ENCODE measurements at places on chromosomes 13 and 19.

DNA sequence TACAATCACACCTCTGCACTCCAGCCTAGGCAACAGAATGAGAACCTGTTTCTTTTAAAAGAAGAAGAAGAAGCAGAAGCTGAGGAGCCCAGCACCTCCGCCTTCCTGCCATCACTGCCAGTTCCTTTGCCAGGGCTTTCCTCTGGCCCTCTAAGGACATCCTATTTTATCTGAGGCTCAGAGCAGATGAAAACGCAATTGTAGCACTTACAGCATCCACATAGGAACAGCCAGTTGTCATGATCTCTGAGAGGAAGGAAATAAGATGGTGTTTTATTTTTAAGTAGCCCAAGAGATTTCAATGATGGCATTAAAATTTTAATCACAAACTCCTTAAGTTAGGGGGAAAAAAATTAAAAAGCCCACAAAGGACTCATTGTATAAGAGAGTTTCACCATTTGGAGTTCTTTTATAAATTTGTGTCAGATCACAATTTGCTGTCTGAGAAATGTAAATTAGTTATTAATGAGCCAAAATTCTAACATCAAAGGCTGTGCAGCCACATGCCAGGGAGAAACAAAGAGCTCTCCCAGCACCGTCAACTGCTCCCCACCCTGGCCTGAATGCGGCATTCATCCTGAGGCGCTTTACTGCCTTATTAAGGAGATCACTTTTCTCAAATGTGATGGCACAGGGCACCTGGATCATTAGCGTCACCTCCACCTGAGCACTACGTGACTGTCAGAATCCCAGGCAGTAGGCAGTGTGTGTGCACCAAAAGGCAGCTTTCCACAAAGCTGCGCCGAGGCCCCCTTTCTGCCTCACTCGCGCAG lies 393.0 kb downstream of the FOXO1 start:
- H3K27me3 ChIP-seq: no peaks in the 10 kb centered on the region
- DNase-seq: no peak
- no peak overlapping the region for H3K4me3 ChIP-seq
- H3K4me1 ChIP-seq: peaks cover 32% of the 10 kb centered on the region

- H3K4me1 ChIP-seq: no peaks in the 10 kb centered on the region
- H3K36me3 ChIP-seq: no peaks in the 10 kb centered on the region
- no peak for DNase-seq
- H3K27ac ChIP-seq: no peak overlapping the region
Observed at GRCh38 chr13:51111997-51112396, 923 bp upstream of the C13orf42 start.

DNA sequence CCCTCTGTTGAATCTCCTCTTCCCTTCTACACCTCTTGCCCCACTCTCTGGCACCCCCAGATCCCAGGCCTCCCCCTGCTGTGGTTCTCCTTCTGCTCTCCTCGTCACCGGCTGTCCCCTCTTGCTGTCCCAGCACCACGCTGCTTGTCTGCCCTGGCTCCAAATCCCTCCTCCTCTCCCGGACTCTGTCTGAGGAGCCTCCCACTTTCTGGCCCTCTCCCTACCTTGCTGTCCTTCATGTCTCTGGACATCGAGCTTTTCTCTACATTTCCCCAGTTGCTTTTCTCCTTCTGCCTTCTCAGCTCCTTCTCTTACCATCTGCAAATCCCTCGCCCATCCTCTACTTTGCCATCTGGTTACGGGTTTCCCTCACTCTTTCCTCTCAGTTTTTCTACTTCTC lies 1.2 kb downstream of the ZNF347 start:
- no peaks in the 10 kb centered on the region for H3K27me3 ChIP-seq
- H3K36me3 ChIP-seq: no peaks in the 10 kb centered on the region
- H3K27ac ChIP-seq: no peak overlapping the region
- DNase-seq: no peak
- H3K4me1 ChIP-seq: no peaks in the 10 kb centered on the region

GRCh38 chr13:114004420-114005205 lies 30.7 kb upstream of the C13orf46 start:
- DNase-seq: no peak
- no peak overlapping the region for H3K27ac ChIP-seq
- peaks cover 7% of the 10 kb centered on the region for H3K4me1 ChIP-seq
- H3K4me3 ChIP-seq: no peak overlapping the region

DNA sequence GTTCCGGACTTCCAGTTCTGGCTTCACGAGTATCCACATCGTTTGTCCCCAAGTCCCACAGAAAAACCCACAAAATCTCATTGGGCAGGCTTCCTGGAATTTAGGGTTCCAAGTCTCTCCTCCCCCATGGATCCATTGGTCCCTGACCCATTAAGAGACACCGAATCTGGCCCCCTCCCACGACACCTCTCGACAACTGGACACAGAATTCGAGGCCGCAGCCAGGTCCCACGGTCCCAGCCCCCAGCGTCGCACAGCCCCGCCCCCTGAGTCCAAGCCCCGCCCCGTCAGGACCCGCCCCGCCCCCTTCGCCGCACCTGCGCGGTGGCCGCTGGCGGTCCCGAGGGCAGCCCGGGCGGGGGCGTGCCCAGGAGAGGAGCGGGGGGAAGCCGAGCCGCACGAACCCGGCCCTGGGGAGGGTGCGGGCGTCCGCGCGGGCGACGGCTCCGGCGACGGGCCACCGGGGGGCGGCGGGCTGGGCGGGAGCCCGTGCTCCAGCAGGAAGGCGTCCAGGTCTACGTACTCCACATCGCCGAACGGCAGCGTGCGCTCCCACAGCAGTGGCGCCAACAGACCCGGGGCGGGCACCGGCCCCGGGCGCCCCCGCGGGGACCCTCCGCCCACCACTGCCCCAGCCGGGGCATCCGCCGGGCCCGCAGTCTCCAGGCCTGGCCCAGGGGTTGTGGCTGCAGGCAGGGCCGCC lies 1.8 kb downstream of the DBP start:
- H3K27me3 ChIP-seq: no peaks in the 10 kb centered on the region
- H3K4me3 ChIP-seq: peak overlapping the region; percentile 91
- peak overlapping the region; percentile 87 for H3K27ac ChIP-seq

GRCh38 chr13:109764470-109765291 lies 21.7 kb downstream of the IRS2 start:
- H3K27ac ChIP-seq: peak overlapping the region; percentile 61
- no peak overlapping the region for H3K4me3 ChIP-seq
- DNase-seq: peak; percentile 22
- peaks cover 52% of the 10 kb centered on the region for H3K4me1 ChIP-seq

DNA sequence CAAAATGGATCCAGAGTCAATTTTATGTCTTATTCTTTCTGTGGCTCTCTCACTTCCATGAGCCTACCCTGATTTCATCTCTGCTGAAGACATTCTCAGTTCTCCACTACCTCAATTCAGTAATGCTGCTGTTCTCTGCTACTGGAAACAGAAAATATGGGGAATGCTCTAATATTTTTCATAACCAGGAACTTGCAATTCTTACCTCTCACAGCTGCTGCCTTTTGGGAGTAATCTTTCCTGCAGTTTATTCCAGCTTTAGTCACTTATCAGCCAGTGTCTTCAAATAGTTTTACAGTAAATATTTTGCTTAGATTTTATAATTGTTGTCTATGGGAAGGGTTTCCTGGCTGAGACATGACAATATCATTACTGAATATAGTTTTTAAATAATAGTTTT lies 145.1 kb upstream of the UFM1 start:
- H3K36me3 ChIP-seq: no peaks in the 10 kb centered on the region
- no peak for DNase-seq
- peaks cover 20% of the 10 kb centered on the region for H3K4me1 ChIP-seq
- H3K27me3 ChIP-seq: no peaks in the 10 kb centered on the region

DNA sequence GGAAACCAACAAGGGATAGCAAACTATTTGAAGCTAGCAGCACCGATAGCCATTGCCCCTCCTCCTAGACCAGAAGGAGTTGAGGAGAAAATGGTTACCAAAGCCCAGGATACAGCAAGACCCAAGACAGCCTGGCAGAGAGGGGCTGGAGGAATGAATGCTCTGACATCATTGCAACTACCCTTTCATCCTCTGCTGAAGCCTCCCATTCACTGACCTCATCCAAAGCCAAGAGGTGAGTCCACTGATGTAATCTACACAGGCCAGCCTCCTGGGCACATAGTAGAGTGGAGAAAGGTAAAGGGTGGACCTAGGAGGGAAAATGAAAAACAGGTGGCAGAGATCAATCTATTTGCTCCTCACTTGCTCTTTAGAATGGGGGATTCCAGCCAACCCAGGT lies 42.7 kb upstream of the ZNF780A start:
- no peak overlapping the region for H3K27ac ChIP-seq
- no peak overlapping the region for H3K4me3 ChIP-seq
- no peaks in the 10 kb centered on the region for H3K36me3 ChIP-seq
- H3K4me1 ChIP-seq: no peaks in the 10 kb centered on the region
- peaks cover 80% of the 10 kb centered on the region for H3K27me3 ChIP-seq

DNA sequence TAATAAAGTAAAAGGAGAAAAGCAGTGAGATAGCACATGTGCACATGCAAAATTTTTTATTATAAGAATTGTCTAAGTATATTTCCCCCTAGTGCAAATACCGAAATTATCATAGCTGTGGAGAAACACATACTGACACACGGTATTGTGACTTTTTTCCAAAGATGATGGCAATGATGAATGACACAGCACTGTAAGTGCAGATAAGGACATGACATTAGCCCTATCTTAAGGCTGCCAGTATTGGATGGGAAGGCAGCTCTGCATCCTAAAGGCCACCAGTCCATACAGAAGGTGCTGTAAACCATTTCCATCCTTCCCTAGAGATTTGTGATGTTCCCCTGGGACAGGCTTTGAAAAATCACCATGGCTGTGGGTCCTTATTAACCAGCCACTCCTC lies 11.5 kb upstream of the MICU2 start:
- no peaks in the 10 kb centered on the region for H3K36me3 ChIP-seq
- no peak for DNase-seq
- no peaks in the 10 kb centered on the region for H3K4me1 ChIP-seq
- no peak overlapping the region for H3K27ac ChIP-seq

GRCh38 chr13:113078902-113079780 lies 26.4 kb upstream of the F7 start:
- no peak overlapping the region for H3K27ac ChIP-seq
- no peaks in the 10 kb centered on the region for H3K4me1 ChIP-seq
- no peaks in the 10 kb centered on the region for H3K27me3 ChIP-seq
- DNase-seq: no peak
- H3K36me3 ChIP-seq: no peaks in the 10 kb centered on the region

DNA sequence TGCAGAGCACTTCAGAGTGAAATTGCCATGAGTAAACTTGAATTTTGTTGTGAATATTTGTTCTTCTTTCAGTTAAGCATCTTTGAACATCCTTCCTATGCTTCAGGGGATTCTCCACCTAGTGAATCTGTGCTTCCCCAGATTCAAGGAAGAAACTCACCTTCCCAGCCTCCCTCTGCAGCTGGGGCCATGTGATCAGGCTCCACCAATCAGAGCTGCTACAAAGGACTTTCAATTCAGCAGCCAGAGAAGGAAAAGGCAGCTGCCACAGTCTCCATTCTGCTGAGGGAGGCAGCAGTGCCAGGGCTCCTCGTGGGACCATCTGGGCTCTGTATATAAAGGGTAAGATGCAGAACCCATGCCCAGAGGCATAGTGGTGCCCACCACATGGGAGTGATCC lies 89.7 kb upstream of the SIAH3 start:
- peaks cover 18% of the 10 kb centered on the region for H3K27me3 ChIP-seq
- no peak overlapping the region for H3K27ac ChIP-seq
- no peak overlapping the region for H3K4me3 ChIP-seq

DNA sequence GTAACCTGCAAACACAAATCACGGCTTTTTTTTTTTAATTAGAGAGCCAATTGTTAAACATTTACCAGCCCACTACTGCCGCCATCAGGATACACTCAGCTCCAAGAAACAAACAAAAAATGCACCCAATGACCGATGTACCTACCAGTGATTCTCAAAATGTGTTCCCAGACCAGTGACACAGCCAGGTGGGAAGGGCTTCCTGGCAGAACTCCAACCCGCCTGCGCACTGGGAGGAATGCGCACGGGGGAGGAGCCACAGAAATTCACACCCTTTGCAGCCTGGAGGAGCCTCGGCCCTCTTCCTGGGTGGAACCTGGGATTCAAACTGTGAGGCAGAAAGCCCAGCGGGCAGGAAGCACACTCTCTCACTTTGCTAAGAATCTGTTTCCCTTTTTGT lies 255.9 kb downstream of the TBC1D4 start:
- peak overlapping the region; percentile 64 for H3K4me3 ChIP-seq
- DNase-seq: peak; percentile 93
- peaks cover 46% of the 10 kb centered on the region for H3K4me1 ChIP-seq
- H3K36me3 ChIP-seq: no peaks in the 10 kb centered on the region

GRCh38 chr19:33300894-33301143 lies 1.5 kb downstream of the CEBPA start:
- DNase-seq: no peak
- H3K36me3 ChIP-seq: no peaks in the 10 kb centered on the region
- no peaks in the 10 kb centered on the region for H3K4me1 ChIP-seq
- no peak overlapping the region for H3K27ac ChIP-seq
- H3K4me3 ChIP-seq: peak overlapping the region; percentile 43

DNA sequence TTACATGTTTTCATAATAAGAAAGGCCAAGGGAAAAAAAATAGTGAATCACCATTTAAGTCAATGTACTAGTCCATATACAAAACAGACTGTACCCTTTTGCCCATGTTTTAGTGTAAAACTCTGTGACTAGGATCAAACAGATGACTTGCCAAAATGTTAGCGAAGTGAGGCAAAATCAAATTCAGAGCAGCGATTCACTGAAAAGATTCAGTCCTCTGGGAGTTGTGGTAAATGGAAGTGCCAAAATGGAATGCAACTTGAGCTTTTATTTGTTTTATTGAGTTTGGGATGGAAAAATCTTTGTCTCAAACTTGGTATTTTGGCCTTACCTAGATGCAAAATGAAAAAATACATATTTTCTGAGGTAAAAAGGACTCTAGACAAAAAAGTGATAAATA lies 9.1 kb downstream of the CDADC1 start:
- no peaks in the 10 kb centered on the region for H3K27me3 ChIP-seq
- no peak for DNase-seq
- no peaks in the 10 kb centered on the region for H3K4me1 ChIP-seq
- H3K27ac ChIP-seq: no peak overlapping the region
- peaks cover 42% of the 10 kb centered on the region for H3K36me3 ChIP-seq

- no peaks in the 10 kb centered on the region for H3K4me1 ChIP-seq
- DNase-seq: no peak
- no peak overlapping the region for H3K4me3 ChIP-seq
Observed at GRCh38 chr13:21413013-21413412, 46.1 kb downstream of the ZDHHC20 start.

GRCh38 chr19:50314724-50315708 lies 14.2 kb downstream of the KCNC3 start:
- no peak for DNase-seq
- no peak overlapping the region for H3K27ac ChIP-seq
- H3K4me1 ChIP-seq: peaks cover 6% of the 10 kb centered on the region
- H3K27me3 ChIP-seq: peaks cover 40% of the 10 kb centered on the region
- H3K36me3 ChIP-seq: no peaks in the 10 kb centered on the region

GRCh38 chr13:102724923-102725322 lies 30.1 kb upstream of the METTL21C start:
- no peak overlapping the region for H3K27ac ChIP-seq
- no peaks in the 10 kb centered on the region for H3K27me3 ChIP-seq
- no peaks in the 10 kb centered on the region for H3K36me3 ChIP-seq
- peak; percentile 92 for DNase-seq
- no peak overlapping the region for H3K4me3 ChIP-seq

Data from MCF 10A (cell line).